Glomerular endothelial cell (primary cell): ENCODE measurements at places on chromosomes 5 and 9. TPM values are rescaled to one million over a fixed set of nuclear protein-coding genes. Genes with fewer than 3 reads are reported as not detected.

Gene STKLD1
- 0.06 and 0.34 TPM in 2 replicates for total RNA-seq

Gene BHMT
- not detected in 2 replicates for total RNA-seq

Gene C7
- total RNA-seq: 0.12 TPM in 1 of 2 replicates, not detected in the other

Gene ROPN1L
- total RNA-seq: 1.5 and 4.2 TPM in 2 replicates

Gene LHX6
- total RNA-seq: 31.7 and 32.0 TPM in 2 replicates

Gene MARCHF11
- not detected in 2 replicates for total RNA-seq

Gene NDST1
- 335 and 423 TPM in 2 replicates for total RNA-seq

Gene IL9
- total RNA-seq: not detected in 2 replicates

Gene PHF24
- total RNA-seq: 0.06 TPM in 1 of 2 replicates, not detected in the other

Gene IRX4
- not detected in 2 replicates for total RNA-seq

Gene TAF1L
- total RNA-seq: under 0.01 TPM in 1 of 2 replicates, not detected in the other

Gene MARVELD2
- total RNA-seq: 1.9 and 3.6 TPM in 2 replicates

Gene ORM2
- total RNA-seq: not detected in 2 replicates

Gene RLN2
- 0.68 TPM in 1 of 2 replicates, not detected in the other for total RNA-seq

Gene ADAMTSL1
- 17.2 and 22.0 TPM in 2 replicates for total RNA-seq

Gene SDHA
- 99.9 and 106 TPM in 2 replicates for total RNA-seq

Gene IQGAP2
- total RNA-seq: 2.8 and 3.6 TPM in 2 replicates

Gene GARIN3
- total RNA-seq: not detected in 2 replicates

Gene HTR1A
- not detected in 2 replicates for total RNA-seq

Gene DND1
- total RNA-seq: 0.29 and 1.1 TPM in 2 replicates
